ENCODE measurements at places on chromosomes 6 and 20. TPM values are rescaled to one million over a fixed set of nuclear protein-coding genes. Genes with fewer than 3 reads are reported as not detected.

- DNase-seq, result no peak
Measured at GRCh38 chr6:1477432-1478090, 88.2 kb downstream of the FOXF2 start.

DNA sequence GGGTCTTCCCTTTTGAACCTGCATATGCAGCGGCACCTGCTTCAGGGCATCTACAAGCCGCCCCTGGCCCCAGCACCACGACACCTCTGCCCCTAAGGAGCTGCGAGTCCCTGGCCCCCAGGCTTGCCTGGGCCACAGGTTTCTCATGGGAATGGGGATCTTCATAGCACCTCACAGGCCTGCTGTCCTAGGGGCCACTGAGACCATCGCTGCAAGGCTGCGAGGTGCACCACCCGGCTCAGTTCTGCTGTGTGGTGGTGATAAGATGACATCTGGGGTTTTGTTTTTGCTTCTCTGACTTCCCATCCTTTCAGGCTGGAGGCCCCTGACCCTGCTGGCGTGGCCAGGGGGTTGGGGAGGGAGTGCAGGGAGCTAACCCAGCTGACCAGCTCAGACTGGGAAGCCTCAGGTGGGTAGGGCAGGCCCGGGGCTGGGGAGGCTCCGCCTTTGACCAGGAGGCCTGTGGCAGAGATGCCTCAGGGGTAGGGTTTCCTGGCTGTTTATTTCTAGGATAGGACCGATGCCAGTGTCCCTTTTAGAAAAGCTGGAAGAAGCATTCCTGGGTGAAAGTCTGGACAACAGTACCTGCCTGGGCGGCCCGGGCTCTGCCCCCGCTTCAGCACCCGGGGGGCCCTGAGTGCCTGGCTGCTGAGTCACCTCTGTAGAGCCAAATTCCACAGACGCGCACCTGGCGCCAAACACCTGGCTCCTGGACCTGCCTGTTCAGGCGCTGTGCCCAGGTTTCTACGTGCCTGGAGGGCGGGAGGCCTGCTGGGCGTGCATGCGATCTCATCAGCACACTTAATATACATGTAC lies 264.7 kb downstream of the DLL1 start:
- peak; percentile 23 for DNase-seq

- DNase-seq, result no peak
Measured at GRCh38 chr6:161369339-161369738, 95.5 kb upstream of the AGPAT4 start.

DNA sequence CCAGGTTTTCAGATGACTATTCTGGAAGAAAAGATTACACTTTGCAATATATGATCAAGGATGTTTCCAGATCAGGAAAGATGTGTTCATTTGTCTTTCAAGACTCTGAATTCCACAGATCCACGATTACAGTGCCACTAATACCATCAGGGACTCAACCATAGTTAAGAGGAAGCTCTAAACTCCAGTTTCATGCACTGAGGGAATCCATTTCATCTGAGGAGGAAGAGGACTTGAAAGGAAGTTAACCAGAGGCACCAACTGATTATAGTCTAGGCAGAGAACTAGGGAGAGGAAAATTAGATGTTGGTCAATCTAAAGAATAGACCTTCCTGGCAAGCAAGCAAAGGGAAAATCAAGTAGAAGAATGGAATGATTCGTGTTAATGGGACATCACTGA lies 218.3 kb upstream of the PRDM1 start:
- DNase-seq, result no peak

GRCh38 chr20:32804817-32805216 lies 14.9 kb upstream of the MAPRE1 start:
- DNase-seq, result no peak

DNA sequence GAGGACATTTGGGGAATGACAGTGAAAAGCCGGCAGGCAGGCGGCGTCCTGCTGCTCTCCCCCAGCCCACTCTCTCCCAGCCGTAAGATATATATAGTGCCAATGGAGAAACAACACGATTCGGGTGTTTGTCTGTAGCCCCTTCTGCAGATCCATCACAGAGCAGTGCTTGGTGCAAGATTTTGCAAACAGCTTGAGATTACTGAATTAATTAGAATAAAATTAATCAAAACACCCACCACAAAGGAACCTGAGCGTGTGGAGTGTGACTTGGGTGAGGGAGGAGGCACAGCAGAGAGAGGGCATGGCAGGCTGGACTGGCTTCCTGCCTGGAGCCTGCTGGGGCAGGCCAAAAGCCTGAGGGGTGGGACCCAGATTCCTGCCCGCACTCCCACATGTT lies 28.8 kb upstream of the CCDC167 start:
- no peak for DNase-seq

- no peak for DNase-seq
Measured at GRCh38 chr6:26495281-26495680, 4.8 kb upstream of the BTN1A1 start.

DNA sequence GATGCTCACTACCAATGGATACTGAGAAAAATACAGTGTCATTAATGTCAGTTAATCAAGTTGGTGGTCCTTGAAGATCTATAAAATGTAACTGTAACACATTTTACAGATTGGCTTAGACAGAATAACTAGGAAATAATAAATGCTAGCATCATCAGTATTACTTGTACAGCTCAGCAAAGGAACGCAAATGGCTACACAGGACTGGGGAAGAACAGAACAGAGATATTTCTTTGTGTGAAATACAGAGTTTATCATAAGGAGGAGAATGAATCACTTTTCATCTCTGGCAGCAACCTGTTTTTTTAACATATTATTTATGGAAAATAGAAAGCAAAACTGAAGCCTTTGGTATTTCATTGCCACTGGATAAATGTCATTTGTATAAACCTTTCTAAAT lies 8.2 kb upstream of the QKI start:
- DNase-seq, result no peak

- no peak for DNase-seq
Measured at GRCh38 chr6:50713226-50713625, at the start of gene TFAP2D. TFAP2D (plus strand) TSS chr6:50713526; CDS start chr6:50714056, 530 bp downstream.

- DNase-seq, result no peak
Measured at GRCh38 chr6:88662163-88662580, 301.2 kb downstream of the RNGTT start.

GRCh38 chr6:106860940-106861339 lies 113.6 kb downstream of the CD24 start:
- no peak for DNase-seq

DNA sequence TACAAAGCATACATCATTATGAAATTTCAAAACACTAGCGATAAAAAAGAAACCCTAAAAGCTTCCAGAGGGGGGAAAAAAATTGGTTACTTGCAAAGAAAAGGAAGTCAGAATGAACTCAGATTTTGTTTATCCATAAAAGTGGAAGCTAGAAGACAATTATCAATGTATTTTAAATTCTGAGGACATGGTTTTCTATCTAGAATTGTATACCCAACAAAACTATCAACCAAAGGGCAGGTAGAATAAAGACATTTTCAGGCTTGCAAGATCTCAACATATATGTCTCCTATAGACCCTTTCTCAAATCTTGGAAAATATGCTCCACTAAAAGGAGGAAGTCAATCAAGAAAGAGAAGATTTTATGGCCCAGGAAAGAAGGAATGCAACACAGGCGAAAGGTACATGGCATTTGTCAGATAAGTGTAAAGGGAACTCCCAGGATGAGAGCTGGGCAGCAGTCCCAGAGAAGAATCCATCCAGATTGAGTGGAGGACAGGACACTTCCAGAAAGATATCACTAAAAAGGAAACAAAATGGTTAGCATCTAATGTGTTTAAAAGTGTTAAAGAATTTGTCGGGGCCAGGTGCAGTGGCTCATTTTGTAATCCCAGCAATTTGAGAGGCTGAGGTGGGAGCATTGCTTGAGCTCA lies 45.4 kb upstream of the ZFAND3 start:
- DNase-seq, result no peak

DNA sequence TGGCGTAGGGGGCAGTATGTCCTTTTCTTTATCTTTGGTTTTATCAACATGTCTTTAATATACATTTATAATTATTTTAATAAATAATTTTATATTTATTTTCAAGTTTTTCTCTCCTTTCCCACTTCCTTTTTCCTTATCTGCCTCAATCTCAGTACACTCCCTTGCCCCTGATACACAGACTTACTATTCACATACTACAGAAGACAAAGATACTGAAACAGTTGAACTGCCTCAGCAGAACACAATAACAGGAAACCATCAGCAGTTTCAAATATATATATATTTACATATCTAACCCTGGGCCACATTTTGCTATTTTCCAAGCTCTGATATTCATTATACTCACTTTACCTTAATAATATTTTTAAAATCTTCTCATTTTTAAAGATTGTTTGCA lies 19.8 kb downstream of the IBTK start:
- no peak for DNase-seq

GRCh38 chr20:36895036-36895435 lies 19.1 kb downstream of the TLDC2 start:
- DNase-seq, result no peak

DNA sequence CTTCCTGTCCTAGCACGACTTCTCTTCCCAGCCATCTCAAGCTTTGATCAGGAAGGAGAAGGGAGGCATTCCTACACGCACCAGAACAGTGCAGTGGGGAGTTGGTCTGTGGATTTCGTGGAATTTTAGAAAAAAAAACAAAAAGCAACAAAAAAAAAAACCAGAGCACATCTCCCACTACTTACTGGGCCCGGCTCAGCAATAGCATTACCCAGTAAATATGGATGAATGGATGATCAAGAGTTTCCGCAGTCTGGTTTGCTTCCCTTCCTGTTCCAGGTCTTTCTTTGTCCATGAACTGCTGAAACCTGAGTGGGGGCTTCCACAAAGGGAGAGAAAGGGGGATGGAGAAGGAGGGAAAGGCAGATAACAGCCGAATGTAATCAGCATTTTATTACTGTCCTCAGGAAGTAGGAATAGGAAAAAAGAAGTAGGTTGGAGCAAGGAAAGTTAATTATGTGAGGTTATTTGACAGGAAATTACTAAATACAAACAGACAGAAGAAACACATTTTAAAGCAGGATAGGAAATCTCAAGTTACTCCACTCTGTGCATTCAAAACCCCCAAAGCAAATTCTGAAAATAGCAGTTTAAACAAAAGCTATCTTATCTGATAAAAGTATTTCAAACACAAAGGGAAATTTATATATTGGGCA lies 349.0 kb downstream of the PRL start:
- DNase-seq, result no peak

DNA sequence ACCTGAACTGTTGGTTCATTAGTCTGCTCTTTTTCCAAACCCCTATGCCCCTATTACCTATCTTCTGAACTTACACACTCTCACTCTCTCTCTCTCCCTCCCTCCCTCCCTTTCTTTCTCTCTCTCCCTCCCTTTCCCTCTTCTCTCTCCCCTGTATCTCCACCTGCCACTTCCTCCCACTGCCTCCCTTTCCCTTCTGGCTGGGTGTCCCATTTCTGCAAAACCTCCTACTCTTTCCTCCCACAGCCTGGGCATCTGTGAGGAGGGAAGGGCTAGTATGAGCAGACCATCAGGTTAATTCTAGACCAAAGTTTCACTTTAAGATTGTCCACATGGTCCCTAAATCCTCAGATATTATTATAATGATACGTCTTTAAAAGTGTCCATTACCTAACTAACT lies 95.1 kb downstream of the TMEM200A start:
- DNase-seq, result no peak

Gene SH3BGRL2
- total RNA-seq, result 1.2 TPM

Gene ANGPT4
- total RNA-seq, result not detected

Gene GSTA3
- total RNA-seq, result not detected

Gene SNPH
- 9.7 TPM for total RNA-seq

Gene POU5F1
- total RNA-seq, result 0.22 TPM

Gene MEP1A
- not detected for total RNA-seq

Gene ZGPAT
- total RNA-seq, result 43.0 TPM

Gene CRISP2
- total RNA-seq, result not detected
